ENCODE measurements at places on chromosomes 7 and 10.

GRCh38 chr10:17989908-17990767, 38.4 kb downstream of the SLC39A12 start:
- peak; percentile 20 for DNase-seq

GRCh38 chr7:104621321-104621720, 292.9 kb downstream of the LHFPL3 start:
- DNase-seq, result no peak

- DNase-seq, result no peak
These were observed 19.9 kb upstream of the HSPB1 start for GRCh38 chr7:76282344-76283253.

GRCh38 chr7:120332433-120332832, 59.5 kb downstream of the KCND2 start:
- DNase-seq, result no peak

GRCh38 chr10:110209926-110210673, 2.7 kb downstream of the MXI1 start:
- no peak for DNase-seq

DNA sequence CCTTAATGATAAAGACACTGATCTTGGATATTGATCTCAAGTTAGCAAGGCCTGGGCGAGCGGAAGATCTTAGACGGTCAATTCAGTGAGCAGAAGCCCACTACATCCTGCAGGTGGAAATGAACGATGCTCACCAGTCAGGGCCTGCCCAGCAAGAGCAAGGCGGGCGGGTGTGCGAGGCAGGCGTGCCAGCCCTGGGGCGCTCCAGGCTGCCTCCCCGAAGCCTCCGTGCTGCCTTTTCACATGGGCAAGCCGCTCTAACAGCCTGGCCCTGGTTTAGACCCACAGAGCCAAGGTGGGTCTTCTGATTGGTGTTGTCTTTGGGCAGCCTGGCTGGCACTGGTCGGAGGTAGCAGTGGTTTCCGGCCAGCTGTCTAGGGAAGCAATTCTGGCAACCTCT, 475.1 kb upstream of the FOXK1 start:
- DNase-seq, result no peak

- no peak for DNase-seq
These were observed 249.8 kb upstream of the DKK1 start for GRCh38 chr10:52064084-52064845.

DNA sequence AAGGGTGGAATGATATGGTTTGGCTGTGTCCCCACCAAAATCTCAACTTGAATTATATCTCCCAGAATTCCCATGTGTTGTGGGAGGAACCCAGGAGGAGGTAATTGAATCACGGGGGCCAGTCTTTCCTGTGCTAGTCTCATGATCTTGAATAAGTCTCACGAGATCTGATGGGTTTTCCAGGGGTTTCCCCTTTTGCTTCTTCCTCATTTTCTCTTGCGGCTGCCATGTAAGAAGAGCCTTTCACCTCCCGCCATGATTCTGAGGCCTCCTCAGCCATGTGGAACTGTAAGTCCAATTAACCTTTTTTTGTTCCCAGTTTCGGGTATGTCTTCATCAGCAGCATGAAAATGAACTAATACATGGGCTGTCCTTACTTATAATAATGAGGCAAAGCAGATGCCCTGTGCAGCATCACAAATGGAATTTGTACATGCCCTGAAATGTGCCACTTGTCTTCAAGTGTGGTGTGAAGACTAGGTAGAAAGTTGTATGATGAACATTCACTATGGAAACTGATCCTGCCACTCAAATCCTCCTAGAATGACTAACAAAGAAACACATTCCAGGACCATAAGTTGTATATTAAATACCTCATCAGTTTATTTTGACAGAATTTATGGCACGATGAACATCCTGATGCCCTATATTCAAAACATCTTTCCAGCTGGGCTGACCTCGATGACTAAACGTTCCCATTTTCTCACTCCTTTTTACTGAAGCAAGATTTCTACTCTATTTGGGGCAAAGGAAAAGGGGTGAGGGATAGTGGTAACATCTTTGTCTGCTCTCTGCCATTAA, 122.8 kb upstream of the CTTNBP2 start:
- no peak for DNase-seq

DNA sequence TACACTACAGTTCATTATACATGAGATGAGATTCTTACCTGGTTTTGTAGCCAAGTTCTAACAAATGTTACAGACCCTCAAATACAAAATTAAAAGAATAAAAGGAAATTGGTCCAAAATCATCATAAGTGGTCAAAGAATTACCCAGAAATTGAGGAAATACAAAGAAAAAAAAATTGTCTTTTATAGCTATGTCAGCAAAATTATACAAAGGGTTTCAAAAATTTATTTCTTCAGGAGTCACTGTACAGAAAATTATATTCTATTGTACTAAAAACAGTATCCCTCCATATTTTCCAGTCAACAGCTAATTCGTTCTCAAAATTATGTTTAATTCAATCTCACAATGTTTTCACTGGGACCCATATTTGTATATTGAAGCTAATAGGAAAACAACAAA, 14.3 kb downstream of the PPP1R3A start:
- DNase-seq, result no peak

DNA sequence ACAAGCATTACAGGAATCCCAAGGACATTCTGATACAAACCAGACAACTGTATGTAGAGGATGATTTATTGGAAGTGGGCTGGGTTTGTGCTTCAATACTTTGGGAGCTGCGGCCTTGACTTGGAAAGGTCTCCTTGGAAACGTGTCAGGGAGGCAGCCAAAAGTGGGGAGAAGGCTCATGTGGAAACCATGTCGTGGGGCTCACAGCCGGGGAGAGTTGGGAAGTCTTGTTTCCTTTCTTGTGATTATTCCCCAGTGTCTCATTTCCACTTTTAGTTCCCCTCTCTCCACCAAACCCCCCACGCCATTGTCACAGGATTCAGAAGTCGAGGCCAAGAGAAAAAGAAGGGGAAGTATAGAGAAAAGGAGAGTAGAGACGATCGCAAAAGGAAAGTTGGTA, 53.9 kb upstream of the SFMBT2 start:
- no peak for DNase-seq

DNA sequence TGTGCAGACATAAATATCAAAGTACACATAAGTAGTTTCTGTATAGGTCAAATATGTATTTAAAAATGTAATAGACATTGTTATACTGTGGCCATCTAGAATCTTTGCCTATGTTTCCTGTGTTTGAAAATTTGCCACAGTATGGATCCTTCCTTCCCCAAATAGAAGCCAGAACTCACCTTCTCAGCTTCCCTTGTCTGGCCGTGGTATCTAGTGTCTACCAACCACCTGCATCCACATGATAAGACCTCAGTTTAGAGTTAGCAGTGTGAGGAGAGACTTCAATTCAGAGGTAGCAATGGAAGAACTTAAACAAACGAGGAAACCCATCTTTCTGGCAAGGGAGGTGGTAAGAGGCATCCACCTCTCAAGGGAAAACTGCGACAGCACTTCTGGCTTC, 4.9 kb downstream of the TRDMT1 start:
- no peak for DNase-seq

DNA sequence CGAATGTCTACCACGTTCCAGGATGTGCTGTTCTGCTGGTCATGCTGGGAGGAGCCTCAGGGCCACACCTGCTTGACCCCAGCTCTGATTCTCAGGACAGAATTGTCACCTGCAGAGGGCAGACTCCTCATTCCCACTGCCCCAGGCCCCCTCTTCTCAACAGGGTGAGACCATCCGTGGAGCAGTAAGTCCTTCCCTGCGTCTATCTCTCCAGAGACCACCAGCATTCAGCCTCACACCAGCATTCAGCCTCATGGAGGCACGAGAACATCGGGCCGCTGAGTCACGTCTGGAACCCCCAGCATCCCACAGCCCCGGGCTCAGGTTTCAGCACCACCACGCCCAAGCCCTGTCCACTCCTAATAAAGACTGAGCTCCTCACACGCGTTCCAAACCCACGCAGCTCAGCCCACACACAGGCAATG, 273.4 kb downstream of the DIP2C start:
- DNase-seq, result no peak

DNA sequence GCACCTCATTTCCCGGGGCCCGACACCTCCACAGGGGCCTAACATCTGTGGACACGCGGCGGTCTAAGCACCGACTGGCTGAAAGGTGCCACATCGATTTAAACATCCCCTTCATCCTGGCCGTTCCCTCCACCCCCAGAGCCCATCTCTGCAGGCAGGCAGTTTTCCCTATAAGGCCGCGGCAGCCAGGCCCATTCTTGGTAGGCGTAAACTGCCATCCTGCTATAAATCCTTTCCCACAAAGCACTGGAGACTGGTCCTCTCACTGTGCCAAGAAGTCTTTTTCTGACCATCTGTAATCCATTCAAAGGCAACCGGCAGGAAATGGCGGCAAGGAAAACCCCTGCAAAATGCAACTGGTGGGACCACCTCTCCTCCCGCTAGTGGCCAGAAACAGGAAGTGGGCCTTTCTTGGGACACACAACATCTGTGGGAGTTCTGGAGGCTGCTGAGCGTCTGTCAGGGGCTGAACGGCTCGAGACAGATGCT, 22.4 kb downstream of the ATXN7L1 start:
- DNase-seq, result no peak

DNA sequence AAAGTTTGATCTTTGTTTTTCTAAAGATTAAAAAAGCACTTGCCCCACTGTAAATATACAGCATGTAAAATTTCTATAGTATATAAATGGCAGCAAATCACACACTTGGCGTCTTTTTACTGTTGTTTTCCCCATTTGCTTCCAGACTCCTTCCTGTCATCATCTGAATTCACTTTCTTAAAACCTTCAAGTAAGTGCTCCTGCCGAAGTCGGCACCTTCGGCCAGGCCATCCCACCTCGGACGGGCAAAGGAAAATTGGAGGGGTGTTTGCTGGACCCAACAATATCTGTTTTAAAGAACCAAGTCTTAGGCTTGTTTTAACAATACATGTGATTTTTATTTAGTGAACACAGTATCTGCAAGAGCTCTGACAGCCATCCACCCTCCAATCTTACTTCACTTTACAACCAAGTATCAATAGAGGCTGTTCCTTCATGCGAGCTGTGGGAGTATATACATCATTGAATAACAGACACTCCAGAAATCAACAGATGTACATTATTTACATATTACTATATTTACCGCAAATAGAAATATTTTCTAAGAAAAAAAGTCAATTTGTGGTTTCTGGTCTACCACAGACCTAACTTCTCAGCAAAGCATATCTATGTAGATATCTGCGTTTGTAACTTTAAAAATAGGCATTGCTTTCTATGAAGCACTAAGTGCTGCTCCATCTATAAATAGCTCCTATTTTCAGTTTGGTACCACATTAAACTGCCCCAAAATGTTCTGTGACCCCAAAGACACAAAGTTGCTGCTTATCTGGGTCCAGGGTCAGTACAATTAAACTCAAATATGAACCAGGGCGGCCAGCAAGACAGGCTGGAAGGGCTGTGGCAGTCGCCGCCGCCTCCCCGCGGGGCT, 110.7 kb downstream of the CYTH3 start:
- no peak for DNase-seq

DNA sequence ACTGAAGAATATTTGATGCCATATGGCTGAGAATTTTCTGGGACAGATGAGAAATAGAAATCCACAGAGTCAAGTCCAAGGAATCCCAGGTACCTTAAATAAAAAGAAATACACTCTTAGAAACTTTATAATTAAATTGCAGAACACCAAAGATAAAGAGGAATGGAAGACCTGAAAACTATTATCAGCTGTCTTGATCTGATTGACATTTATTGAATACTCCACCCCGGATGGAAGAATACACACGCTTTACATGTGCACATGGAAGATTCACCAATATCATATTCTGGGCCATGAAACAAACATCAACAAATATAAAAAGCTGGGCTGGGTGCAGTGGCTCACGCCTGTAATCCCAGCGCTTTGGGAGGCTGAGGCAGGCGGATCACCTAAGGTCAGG, 81.6 kb downstream of the EXOC6 start:
- no peak for DNase-seq

DNA sequence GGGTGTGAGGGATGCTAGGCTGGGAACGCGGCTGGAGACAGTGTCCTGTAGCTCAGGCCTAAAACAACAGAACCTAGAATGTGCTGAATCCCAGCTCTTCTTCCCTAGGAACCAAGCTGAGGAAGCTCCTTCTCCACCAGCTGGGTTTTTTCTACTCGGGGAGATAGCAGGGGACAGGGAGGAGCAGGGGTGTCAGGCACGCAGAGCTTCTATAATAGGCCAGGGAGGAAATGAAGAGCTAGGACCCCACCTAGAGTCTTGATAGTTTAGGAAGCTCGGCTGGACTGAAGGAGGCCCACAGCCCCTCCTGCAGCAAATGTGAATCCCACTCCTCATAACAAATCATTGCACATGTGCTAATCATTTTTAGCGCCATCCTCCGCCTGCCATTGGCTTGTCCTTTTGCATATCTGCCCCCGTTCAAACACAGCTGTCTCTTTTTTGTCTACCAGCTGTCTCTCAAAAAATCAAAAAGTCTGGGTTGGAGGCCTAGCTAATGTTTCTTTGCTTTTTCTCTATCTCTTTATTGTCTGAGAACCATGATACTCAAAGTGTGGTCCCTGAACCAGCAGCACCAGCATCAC, 24.1 kb upstream of the FAM180A start:
- DNase-seq, result no peak

DNA sequence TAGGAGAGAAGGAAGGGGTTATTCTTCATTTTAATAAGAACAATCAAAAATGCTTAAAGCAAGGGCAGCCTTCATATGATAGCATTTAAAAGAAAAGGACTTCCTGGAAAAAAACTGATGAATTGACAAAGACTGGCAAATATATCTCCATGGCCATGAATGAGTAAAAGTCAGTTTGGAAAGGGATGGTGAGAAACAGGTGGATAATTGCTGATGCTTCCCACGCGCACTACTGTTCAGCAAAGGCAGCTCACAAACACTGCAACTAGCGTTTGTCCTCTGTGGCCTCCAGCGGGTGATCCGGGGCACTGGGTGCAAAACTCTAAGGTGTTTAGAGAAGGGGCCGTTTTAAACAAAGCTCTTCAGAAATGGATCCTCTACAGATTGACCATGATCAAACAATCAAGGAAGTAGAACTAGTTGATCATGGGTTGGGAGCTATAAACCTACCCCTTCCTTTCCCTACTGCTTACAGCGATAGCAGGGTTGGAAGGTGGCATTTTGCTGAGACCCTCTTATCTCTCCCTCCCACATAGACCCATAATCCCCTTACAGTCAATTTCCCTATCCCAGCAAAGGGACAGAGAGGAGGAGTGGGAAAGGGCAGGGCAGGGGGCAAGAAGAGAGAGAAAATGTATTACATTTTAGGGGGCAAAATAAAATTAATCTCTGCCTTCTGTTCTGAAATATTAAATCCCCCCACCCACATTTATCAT, 53.8 kb downstream of the SMURF1 start:
- no peak for DNase-seq

DNA sequence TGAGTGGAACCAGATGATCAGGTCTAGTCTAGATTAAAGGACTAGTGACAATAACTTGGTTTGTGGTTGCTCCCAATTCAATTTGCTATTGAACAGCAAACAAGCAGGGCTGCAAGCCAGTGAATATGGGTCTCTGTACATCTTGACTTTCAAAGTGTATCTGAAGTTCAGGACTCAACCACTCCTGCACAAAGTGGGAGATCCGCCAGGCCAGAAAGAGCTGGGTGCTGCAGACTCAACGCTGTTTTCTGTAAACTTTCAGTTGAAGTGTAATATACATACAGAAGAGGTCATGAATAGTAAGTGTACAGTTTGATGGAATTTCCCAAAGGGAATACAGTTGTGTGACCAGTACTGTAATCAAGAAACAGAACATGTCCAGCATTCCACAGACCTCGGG, 416.6 kb downstream of the RPS24 start:
- no peak for DNase-seq
